ENCODE measurements at places on chromosomes 7 and 10. TPM values are rescaled to one million over a fixed set of nuclear protein-coding genes. Genes with fewer than 3 reads are reported as not detected.

GRCh38 chr7:157830331-157830730 lies 493.5 kb downstream of the DNAJB6 start:
- DNase-seq: no peak

- no peak for DNase-seq
Observed at GRCh38 chr7:15284396-15284795, 277.4 kb downstream of the AGMO start.

- DNase-seq: no peak
Observed at GRCh38 chr7:66537876-66538275, 90.8 kb upstream of the KCTD7 start.

Gene PLEKHS1
- not detected for total RNA-seq

GRCh38 chr10:29618341-29619171 lies 16.2 kb downstream of the SVIL start:
- no peak for DNase-seq

DNA sequence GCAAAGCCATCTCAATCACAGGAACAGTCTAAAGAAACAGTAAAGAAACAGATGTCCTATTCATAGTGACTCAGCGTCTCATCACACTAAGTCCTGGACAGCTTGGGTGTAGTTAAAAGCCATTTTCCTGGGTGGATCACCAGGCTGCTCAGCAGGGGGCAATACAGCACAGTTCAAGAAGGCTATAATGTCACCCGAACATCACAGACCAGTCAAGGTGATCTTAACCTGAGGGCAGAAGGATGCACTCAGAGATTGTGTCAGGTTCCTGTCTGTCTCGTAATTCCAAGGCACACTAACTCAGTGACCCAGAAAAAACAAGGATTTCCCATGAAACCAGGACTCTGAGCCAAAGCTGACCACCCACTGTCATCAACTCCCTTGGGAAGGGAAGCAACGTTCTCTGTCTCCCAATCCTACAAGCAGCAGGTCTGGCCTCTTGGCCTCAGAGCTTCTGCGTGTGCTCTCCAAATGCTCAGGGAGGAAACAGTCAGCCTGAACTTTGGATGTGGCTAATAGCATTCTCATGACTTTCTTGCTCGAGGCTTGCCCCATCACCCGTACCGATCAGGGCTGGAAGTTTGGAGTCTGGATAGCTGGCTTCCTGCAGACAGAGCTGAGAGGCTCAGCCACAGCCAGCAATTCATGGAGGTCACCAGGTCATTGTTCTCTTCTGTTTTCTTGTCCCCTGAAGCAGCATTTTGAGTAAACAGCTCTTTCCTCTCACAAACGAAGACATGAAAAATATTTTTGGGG lies 90.4 kb upstream of the FAM171A1 start:
- no peak for DNase-seq

All from naive thymus-derived CD4-positive, alpha-beta T cell (primary cell).